ENCODE measurements at places on chromosomes 7 and 10.

GRCh38 chr10:78759456-78760120, 309.2 kb upstream of the ZMIZ1 start:
- no peak for DNase-seq

- no peak for DNase-seq
Observed at GRCh38 chr10:14196113-14196512, 134.6 kb downstream of the FRMD4A start.

DNA sequence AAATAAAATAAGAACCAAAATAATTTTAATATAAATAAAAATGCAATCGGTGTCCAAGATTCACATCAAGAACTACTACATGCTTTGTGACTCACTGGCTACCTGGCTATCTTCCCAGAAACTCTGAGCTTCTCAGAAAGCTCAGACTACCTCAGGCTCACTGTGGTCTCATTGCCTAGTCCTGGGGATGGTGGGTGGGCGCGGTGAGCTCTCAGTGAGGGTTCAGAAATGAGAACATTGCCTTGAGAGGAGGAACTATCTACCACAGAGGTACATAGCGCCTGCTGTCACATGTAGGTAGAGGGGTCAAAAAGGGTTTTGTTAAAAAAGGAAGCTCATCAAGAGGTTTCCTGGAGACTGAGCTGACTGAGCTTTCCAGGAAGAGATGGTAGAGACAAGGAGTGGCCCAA, 108.0 kb downstream of the WDFY4 start:
- DNase-seq = peak; percentile 60

- DNase-seq = no peak
Observed at GRCh38 chr10:71799112-71799511, 25.8 kb upstream of the VSIR start.

Data from fibroblast of skin of back (primary cell).